ENCODE measurements at places on chromosomes 16 and 17.

DNA sequence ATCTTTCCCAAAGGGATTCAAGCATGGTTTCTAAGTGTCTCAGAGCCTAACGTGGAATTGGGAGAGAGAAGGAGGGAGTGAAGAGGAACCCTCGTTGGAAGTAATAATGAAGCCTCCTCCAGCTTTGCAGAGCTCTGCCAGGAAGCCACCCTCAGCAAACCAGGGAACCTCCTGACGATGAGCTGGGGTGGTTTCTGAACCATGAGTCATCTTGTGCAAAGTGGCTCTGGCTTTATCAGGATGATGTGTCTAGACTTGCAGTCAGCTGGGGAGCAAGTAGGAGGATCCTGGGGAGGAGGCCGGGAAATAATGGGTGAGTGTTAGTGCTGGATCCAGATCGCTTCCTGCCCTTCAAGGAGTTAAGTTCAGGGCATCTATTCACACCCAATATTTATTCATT, 191.7 kb upstream of the RBFOX1 start:
- DNase-seq, result no peak

- DNase-seq, result no peak
These were observed 633 bp downstream of the CDR2 start for GRCh38 chr16:22373662-22374310.

- DNase-seq, result no peak
These were observed 19.4 kb downstream of the NME3 start for GRCh38 chr16:1751946-1752345.

DNA sequence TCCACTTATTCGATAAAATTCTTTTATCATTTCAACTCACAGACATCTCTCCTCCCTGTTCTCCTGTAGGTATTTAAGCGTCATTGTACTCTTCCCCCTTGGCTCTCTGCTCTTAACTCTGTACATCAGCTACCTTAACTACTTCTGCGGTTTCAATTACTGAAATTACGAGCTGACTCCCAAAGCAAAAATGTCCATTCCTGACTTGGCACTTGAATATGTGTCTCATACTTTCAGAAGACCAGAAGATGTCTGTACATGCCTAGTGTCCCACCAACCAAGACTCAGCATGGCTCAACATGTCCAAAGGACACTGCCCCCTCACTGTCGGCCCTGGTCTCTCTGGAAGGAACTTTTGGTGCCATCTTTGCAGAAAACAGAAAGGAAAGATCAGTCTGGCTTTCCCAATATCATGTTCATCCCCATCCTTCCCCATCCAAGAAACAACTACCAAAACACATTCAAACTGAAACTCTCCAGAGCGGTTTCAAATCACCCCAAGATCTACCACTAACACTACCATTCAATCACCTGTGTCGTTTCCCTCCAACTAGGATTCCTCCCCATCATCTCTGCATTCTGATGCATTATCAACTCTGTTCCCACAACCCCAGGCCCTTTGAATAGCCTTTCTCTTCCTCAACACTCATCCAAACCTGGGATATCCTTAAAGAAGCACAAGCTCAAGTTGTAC, 74.9 kb downstream of the ZFHX3 start:
- DNase-seq, result peak; percentile 93

GRCh38 chr16:74275711-74276110, 20.9 kb upstream of the PSMD7 start:
- no peak for DNase-seq

GRCh38 chr16:11205754-11206581, 50.0 kb downstream of the SOCS1 start:
- DNase-seq, result no peak

DNA sequence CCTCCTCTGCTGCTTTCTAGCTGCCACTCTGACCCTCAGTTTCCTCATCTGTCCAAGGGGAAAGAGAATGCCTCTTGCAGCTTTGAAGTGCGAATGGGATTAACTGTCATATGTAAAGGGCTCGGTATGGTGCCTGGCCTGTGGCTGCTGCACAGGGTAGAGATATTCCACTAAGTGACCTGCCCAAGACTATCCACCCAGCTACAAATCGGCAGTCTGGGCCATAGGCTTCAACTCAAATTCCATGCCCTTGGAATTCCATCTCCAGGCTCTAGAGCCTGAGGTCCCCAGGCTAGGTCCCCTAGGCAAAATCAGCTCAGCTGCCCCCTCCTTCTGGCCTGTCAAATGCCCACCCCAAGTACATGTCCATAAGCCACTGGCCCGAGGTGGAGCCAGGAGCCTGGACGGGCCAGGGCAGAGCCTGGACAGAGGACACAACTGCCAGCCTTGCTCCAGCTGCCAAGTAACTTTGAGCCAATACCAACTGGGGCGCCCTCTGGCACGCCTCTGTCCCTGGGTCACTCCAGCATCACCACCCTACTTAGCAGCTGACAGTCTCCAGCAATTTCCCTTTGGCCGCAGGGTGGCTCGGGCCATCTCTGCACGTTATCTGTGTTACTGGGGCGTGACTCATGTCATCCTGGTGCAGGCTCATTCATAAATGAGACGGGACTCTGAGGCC, 57.2 kb downstream of the SDK2 start:
- no peak for DNase-seq

- no peak for DNase-seq
These were observed 22.6 kb downstream of the SMURF2 start for GRCh38 chr17:64639516-64639915.

DNA sequence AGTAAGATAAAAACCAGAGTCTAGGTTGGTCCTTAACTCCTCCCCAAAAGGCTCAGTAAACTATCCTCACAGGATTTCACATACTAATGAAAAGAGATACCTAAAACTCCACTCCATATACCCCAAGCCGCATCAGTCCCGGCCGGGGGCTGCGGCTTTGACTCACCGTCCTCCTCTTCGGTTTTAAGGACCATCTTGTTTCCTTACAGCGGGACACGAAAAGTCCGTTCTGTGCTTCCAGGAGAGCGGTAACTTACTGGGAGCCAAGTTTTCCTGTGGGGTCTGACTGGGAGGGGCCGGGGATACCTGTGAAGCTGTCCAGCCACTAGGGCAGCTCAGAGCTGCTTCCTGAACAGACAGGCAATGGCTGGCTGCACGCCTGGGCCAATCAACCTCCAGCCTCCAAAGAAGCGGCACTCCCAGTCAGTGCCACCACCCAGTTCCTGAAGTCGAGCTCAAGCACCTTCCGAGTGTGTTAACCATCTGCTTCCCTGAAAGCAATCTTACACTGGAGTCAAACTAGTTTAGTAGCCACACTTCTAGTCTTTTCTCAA, 45.5 kb downstream of the CYTH1 start:
- peak; percentile 93 for DNase-seq

- peak; percentile 75 for DNase-seq
These were observed 35.8 kb downstream of the AMFR start for GRCh38 chr16:56389554-56389953.

- no peak for DNase-seq
These were observed 468.7 kb upstream of the C16orf82 start for GRCh38 chr16:26598061-26598460.

DNA sequence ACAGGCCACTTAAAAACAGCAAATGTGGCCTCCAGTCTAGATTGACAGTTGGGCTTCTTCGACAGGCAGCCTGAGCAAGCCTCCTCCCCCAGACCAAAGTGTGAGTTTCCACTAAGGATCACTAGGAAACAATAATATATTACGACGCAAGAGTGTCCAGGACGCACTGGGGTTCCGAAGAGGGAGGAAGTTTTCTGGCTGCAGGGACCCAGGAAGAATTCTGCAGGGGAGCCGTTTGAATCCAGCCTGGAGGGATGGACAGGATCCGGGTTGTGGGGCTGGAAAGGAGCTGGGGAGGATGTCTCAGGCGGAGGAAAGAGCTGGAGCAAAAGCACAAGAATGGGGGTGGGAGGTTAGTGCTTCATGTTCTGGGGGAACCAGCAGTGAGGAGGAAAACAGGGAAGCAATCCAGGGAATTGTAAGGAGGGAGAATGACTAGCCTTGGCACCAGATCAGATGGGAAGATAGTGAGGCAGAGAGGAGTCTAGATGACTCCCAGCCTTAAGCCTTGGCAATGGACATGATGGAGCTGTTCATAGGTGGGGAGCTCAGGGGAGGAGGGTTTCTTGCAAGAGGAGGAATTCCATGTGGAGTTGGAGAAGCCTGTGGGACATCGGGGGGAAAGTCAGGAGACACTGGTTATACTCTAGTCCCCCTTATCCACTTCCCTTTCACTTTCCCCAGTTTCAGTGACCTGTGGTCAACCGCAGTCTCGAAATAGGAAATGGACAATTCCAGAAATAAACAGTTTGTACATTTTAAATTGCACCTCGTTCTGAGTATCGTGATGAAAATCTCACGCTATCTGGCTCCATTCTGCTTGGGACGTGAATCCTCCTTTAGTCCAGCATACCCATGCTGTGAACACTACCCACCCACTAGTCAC, 26.6 kb downstream of the NGFR start:
- no peak for DNase-seq

GRCh38 chr17:67047382-67047781, 3.0 kb downstream of the CACNG1 start:
- no peak for DNase-seq

GRCh38 chr17:82943751-82944150, 103.9 kb upstream of the ZNF750 start:
- DNase-seq, result no peak

GRCh38 chr17:74107107-74107506, 96.4 kb upstream of the RPL38 start:
- DNase-seq, result no peak

DNA sequence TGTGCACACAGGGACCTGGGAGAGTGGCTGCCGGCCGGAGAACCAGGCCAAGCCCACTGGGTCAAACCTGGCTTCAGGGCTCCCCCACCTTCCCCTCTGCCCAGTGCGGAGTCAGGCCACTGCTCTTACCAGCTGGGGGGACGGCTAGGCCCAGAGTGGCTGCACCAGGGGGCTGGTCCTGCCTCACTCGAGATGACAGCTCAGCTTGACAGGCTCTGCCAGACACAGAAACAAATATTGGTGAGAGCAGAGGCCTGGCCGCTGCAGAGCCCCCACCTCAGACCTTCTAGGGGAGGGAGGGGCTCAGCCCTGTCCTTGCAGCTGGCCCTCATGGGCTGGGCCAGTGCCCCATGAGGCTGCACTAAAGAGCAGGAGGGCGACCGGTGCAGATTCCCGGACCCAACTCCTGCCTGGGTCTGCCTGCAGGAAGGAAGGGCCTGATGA, 4.5 kb downstream of the NUDT16L1 start:
- DNase-seq, result no peak

DNA sequence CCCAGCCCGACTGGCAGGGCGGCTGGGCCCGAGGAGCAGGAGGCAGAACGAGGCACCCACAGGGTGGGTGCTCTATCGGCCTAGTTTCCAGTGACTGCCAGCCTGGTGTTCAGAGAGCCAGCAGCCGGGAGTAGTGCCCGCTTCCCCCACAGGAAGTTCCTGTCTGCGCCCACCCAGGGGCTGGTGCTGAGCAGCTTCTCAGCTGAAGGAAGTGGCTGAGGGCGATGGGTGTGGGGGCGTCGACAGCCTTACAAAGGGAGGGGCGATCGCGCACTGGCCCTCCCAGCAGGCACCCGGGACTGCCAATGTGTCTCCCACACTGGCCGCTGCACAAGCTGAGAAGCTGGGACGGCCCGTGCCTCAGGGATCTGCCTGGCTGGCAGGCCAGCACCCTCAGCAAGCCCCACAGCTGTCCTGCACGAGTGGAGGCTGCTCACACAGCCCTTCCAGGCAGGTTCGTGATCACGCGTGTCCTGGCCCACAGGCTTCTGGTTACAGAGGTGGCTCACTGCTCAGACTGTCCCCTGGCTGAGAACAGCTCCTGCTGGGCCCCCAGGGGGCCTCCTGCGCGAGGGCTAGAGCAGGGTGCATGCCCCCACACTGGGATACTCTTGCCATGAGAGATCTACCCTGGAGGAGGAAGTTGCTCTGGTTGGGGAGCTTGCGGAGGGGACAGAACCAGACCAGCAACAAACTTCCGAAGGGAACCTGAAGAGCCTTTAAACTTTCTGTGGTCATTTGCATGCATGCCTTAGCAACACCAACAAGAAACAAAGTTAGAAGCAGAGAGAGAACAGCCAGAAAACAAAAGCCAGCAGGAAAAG, 2.5 kb downstream of the RNF166 start:
- DNase-seq, result no peak

DNA sequence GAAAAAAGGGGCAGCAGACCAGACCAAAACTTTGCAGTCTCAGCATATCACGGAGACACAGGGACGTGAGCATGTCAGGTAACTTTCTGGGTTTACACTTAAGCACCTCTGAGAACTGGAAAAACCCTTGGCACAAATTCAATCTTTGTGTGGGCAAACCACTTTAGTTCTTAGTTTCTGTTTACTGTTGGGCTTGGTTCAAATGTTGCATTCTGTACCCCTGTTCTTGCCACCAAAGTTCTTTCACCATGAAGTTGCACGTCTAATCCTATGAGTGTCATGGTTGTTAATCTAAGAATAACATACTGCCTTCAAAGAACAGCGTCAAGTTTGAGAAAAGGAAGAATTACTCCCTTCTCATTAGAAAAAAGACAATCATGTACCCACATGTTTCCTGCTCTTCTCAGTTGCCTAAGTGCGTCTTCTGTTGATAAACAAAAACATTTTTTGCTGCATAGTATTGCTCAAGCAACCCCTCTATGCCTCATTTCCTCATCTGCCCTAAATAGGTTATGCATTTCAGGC, 11.6 kb downstream of the KRT33A start:
- peak; percentile 93 for DNase-seq

GRCh38 chr17:40937384-40937819, at the start of gene KRT23:
TSS of gene KRT23 (minus strand) at chr17:40937646. CDS start at chr17:40936603, 1,043 bp downstream.
- peak; percentile 53 for DNase-seq

DNA sequence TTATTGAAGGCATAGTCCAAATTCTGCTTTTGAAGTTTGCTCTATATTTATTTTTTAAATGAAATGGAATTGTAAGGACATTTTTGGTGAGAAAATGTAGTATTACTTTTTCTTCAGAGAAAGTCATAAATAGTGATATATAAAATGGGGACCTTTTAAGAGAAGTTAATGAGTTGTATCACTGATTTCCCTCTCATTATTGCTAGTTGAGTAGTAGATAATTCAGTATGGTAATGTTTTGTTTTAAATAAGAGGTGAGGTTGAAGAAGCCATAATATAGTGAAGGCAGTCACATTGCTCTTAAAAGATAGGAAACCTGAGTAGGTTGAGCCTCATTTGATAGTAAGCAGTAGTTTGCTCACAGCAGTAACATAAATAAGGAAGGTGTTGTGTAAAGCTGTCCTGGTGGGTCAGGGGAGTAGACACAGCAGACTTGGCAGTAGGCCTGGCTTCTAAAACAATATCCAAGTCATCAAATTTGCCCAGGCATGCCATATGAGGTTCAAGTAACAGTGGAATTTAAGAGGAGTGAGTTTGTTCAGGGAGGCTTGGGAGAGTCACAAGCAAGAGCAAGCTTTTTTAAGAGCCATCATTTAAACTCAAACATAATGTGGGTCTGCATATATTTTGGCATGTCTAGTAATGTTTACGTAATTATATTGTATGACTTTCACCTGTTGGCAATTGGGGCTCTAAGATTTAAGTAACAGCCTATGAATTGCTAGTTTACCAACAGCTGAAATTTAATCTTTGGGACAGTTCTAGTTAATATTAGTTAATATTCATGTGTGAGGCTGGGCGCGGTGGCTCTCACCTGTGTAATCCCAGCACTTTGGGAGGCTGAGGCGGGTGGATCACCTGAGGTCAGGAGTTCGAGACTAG, 6.5 kb downstream of the NFATC3 start:
- peak; percentile 94 for DNase-seq

All from mammary epithelial cell (primary cell).